DMS 273 treated with DMSO at 0.1 percent for 48 hours (cell line): ENCODE measurements at places on chromosomes 1 and 21.
A peak's percentile ranks its signal among the peaks of the same experiment; 100 is the strongest.

- no peak for DNase-seq
Observed at GRCh38 chr1:21308330-21308729, 18.1 kb upstream of the ECE1 start.

DNA sequence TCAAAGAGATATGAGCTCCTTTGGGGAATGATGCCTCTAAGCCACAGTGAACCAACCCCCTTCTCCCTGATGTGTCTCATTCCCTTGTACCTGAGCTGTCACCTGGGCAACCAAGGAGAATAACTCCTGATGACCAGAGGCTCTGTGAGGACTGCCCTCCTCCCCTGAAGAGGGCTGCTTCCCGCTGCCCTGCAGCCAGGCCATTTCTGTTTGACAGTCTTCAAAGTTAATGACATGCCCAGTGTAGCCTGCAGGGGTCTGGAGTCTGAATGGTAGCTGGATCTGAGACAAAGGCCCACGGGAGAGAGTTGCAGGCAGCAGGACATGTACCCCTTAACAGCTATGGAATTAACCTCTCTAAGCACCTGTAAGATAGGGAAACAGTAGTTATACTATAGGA lies 3.4 kb upstream of the SLFNL1 start:
- no peak for DNase-seq

DNA sequence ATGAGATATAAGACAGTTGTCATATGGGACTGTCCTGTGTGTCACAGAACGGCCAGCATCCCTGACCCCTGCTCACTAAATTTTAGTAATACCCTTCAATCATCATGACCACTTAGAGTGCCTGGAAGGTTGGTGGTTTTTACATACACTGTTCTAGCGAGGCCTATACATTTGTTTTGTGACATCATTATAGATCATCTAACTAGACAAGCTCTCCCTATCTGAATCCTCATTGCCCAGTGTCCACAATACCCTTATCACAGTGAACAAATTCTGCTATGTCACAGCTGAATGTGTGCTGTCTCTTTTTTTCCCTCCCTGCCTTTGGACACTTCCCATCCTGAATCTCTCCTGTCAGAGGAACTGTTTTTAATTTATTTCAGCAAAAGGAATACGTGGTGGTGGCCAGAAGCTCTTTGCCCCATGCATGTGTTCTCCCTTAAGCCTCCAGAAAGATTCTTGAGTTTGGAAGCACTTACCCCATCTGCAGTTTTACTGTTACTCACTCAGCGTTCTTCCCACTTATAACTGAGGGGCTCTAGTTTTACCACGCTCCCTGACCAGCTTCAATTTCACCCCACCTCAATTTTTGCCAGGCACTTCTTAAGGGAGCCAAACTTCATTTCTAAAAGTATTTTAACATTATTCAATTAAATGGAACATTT lies 70.3 kb downstream of the OLFML2B start:
- DNase-seq: no peak

- peak; percentile 70 for DNase-seq
Observed at GRCh38 chr1:155255243-155256007, at the start of gene ENTREP3. ENTREP3 (minus strand) TSS chr1:155255483; CDS start chr1:155254877, 606 bp downstream.

DNA sequence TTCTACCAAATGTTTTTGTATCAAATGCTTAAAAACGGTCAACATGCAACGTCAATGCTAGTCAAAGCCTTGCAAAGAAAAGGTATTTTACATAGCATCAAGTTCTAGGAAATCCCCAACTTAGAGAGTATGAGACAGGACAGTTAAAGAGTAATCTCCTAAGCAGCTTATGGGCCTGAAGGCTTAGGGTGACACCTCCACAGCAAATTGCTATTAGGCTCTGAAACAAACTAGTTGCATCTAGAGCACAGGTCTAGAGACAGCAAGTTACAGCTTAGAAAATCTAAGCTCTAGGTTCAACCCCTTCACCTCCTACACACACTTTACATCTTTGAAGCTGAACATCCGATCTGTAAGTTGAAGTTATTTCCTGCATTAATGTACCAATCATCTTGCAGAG lies 13.7 kb downstream of the PABPC4 start:
- DNase-seq: no peak

GRCh38 chr1:225603538-225604354 lies 49.2 kb downstream of the ENAH start:
- no peak for DNase-seq

DNA sequence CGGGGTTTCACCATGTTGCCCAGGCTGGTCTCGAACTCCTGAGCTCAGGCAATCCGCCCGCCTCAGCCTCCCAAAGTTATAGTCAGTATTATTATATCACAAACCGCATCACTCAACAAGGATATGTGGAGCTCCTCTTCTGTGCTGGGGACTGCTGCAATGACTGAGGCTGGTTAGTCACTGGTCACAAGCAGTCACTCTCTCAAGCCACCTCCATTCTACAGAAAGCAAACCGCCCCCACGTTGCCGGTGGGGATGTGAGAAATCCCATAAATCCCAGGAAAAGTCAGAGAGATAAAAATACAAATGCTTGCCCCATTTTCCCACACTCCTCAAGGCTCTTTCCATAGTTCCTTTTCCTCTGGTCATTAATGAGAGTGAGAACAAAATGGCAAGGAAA lies 155.7 kb downstream of the ADSS2 start:
- DNase-seq: no peak

DNA sequence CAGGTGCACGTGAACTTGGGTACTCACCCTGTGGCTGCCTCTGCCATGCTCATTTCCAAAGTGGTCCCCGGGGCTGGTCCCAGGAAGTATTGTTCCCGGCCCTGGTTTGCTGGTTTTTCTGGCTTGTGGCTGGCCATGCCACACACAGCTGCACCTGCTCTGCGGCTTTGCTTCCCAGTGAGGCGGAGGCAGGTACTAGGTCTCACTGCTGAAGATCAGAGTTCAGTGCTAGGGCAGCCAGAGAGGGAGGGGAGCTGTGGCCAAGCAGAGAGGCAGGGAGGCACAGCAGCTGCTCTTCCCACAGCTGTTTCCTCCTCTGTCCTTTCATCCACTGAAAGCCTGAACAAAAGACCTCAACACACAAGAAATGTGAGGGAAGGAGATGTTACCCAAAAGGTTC lies 30.5 kb downstream of the ENO1 start:
- DNase-seq: no peak

DNA sequence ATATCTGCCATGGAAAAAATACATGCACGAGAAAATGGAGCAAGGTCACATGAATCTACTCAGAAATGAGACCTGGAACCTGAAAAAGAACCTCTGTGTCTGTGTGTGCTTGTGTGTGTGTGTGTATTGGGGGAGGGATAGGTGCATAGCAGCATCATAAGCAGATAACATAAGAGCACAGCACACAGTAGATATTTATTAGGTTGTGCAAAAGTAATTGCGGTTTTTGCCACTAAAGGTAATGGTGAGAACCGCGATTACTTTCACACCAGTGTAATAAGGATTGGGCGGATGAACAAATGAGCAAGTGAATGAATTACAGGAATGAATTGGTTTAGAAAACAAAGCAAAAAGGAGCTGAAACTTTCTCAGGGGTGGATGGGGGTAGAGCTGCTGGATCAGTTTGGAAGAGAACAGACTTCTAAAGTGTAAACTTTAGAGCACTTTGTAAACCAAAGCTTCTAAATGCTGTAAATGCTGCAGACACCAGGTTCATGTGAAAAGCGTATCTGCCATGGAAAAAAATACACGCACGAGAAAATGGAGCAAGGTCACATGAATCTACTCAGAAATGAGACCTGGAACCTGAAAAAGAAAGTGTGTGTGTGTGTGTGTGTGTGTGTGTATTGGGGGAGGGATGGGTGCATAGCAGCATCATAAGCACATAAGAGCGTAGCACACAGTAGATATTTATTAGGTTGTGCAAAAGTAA lies 156.9 kb downstream of the TOMM20 start:
- DNase-seq: no peak

GRCh38 chr1:119314001-119314796 lies 54.4 kb upstream of the HAO2 start:
- no peak for DNase-seq

DNA sequence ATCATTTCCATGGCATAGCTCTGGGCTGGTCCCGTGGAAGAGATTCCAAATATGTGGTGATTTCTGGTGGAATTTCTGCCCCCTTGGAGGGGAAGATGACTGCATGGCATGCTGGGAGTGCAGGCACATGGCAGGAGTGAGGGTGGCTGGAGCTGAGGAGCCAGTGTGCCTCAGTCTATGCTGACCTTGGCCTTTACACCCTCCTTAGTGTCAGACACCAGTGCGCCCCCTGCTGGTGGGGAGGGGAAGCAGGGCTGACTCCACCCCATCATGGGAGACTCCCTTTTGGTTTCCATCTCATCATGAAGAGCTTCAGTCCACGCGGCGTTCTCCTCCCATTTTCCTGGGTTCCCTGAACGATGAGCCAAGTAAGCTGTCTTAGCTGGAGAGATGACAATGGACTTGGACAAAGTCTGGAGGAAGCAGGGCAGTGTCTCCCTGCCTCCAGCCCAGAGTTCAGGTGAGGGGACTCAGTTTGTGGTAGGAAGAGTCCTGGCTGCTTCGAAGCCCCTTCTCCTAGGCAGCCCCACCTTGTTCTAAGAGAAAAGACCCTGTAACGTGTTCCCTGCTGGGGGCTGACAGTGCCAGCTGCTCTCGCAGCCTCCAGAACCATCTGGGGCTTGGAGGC lies 10.3 kb downstream of the ALX3 start:
- no peak for DNase-seq

DNA sequence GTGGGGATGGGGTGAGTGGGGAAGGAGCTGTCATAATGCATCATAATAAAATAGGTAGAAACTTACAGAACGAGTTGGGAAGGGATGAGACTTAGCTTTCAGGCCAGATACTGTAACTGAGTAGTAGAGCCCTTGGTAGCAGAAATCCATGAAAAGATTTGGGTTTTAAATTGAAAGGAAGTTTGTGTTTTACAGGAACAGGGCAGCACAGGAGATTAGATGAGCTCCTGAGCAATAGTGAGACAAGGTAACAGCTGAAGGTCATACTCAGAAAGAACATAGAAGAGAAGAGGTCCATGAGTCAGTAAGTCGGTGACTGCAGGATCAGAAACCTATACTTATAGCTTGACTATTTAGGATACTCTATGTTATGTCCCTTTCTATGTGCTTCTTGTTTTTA lies 7.3 kb downstream of the MAP10 start:
- no peak for DNase-seq

DNA sequence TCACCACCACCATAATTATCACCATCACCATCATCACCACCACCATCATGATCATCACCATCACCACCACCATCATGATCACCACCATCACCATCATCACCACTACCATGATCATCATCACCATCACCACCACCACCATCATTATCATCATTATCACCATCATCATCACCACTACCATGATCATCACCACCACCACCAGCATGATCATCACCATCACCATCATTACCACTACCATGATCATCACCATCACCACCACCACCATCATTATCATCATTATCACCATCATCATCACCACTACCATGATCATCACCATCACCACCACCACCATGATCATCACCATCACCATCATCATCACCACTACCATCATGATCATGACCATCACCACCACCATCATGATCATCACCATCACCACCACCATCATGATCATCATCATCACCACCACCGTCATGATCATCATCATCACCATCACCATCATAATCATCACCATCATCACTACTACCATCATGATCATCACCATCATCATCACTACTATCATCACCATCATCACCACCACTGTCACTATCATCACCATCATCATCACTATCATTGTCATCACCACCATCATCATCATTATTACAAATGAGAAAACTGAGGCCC lies 60.2 kb downstream of the TRABD2B start:
- no peak for DNase-seq
